Activated CD8-positive, alpha-beta T cell treated with anti-CD3 and anti-CD28 coated beads, Interleukin-2, amount 10 ng/mL, durations not matched to agents 7 days and 5 days (primary cell): ENCODE measurements at places on chromosomes 16 and 17. TPM values are rescaled to one million over a fixed set of nuclear protein-coding genes. Genes with fewer than 3 reads are reported as not detected.

The CA5A gene
- not detected for total RNA-seq

The SLC47A1 gene
- total RNA-seq: not detected

GRCh38 chr16:88938777-88939244 lies 38.2 kb downstream of the CBFA2T3 start:
- H3K27ac ChIP-seq: no peak overlapping the region
- no peaks in the 10 kb centered on the region for H3K36me3 ChIP-seq
- no peak overlapping the region for H3K4me3 ChIP-seq
- peaks cover 23% of the 10 kb centered on the region for H3K4me1 ChIP-seq

The INCA1 gene
- total RNA-seq: 0.26 TPM

- no peak overlapping the region for H3K27ac ChIP-seq
- H3K27me3 ChIP-seq: no peaks in the 10 kb centered on the region
- no peak overlapping the region for H3K4me3 ChIP-seq
- no peaks in the 10 kb centered on the region for H3K36me3 ChIP-seq
- no peak for DNase-seq
- H3K4me1 ChIP-seq: no peaks in the 10 kb centered on the region
Measured at GRCh38 chr16:2897110-2897509, 14.1 kb downstream of the FLYWCH2 start.

- H3K27me3 ChIP-seq: peaks cover 3% of the 10 kb centered on the region
- H3K27ac ChIP-seq: peak overlapping the region; percentile 92
- H3K36me3 ChIP-seq: peaks cover 10% of the 10 kb centered on the region
- peak overlapping the region; percentile 90 for H3K4me3 ChIP-seq
- H3K4me1 ChIP-seq: peaks cover 59% of the 10 kb centered on the region
- no peak for DNase-seq
Measured at GRCh38 chr16:2514333-2515179, 804 bp downstream of the ATP6V0C start.

The PRCD gene
- not detected for total RNA-seq

DNA sequence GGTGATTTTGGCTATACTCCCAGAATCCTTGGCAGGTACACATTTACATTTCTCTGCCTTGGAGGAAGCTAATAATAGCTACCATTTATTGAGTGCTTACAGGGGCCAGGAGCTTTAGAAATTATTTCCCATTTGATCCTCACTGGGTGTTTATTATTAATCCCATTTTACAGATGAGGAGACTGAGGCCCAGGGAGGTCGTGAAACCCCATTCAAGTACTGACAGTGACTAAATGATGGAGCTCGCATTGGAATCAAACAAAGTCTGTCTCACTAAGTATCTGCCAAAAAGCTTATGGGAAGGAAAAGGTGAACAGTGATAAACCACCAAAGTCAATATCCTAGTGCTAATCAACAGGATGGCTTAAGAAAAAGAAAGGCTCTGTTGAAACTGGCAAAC lies 33.3 kb upstream of the XYLT1 start:
- no peaks in the 10 kb centered on the region for H3K36me3 ChIP-seq
- peaks cover 2% of the 10 kb centered on the region for H3K27me3 ChIP-seq
- no peaks in the 10 kb centered on the region for H3K4me1 ChIP-seq
- no peak overlapping the region for H3K4me3 ChIP-seq
